ENCODE measurements at places on chromosomes 6 and 20. TPM values are rescaled to one million over a fixed set of nuclear protein-coding genes. Genes with fewer than 3 reads are reported as not detected.

DNA sequence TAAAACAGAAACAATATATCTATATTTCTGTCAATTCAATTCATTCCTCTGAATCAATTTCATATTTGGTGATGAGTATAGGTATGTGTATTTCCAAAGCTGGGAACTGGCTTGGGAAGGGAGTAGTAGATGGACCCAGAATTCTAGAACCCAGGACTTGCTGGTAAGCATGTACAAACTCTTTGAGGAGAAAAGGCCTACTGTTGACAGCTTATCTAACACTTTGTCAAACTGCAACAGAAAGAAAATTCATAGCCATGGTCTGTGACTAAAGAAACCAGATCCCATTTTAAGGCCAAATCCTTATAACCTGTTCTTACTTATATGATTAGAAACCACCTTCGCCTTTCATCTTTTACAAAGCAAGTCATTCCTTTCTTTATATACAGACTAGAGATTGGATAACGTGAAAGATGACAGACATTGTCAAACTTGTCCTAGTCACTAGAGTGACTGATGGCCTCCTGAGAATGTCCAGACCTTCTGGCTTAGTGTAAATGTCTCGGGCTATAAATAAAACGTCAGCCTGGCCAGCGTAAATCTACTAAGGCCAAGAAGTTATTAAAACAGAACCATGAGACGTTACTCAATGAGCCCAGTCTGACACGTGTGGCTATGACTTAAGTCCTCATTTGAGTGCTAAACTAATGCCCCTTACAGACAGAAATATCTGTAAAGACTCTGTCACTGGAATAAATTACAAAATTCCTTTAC is 152.3 kb downstream of the ALDH8A1 start:
- DNase-seq, result no peak

DNA sequence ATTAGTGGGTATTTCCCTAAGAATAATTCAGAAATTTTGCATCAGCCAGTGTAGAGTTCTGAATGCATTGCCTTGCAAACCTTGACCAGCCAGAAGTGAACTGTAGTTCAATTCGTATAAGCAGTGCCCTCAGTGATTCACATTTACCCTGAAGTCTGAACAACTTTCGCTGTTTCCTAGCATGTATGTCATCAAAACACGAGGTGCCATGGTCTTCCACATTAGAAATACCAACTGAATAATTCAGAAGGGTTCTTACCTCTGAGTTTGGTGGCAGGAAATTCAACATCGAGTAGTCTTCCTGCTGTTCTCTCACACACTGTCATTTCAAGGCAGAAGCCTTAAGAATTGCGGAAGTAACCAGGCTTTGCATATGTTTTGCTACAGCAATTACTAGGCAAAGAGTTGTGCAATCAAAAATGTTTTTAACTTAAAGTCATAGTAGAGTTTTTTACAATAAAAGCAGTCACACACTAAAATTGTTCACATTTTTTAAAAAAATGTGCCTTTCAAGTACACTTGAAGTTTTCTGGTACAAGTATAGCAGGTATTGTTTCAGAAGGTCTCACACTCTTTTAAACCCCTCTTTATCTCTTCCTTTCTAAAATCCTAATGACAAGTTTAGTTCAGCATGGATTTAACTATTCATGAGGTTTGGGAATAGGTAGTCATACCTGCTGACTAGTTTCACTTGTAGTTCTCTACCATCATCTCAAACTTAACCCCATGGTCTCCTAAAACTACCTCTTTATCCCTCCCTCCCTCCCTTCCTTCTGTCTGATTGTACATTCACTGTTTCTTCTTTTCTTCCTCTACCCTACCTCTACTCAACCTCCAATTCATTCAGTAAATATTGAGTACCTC is 118.3 kb downstream of the STXBP5 start:
- peak; percentile 18 for DNase-seq

GRCh38 chr6:166969390-166970002 is 13.1 kb upstream of the RNASET2 start:
- peak; percentile 43 for DNase-seq

- peak; percentile 70 for DNase-seq
Observed at GRCh38 chr6:138005846-138006245, 101.4 kb downstream of the PERP start.

- no peak for DNase-seq
Observed at GRCh38 chr6:113076116-113076515, 729.0 kb downstream of the RFPL4B start.

DNA sequence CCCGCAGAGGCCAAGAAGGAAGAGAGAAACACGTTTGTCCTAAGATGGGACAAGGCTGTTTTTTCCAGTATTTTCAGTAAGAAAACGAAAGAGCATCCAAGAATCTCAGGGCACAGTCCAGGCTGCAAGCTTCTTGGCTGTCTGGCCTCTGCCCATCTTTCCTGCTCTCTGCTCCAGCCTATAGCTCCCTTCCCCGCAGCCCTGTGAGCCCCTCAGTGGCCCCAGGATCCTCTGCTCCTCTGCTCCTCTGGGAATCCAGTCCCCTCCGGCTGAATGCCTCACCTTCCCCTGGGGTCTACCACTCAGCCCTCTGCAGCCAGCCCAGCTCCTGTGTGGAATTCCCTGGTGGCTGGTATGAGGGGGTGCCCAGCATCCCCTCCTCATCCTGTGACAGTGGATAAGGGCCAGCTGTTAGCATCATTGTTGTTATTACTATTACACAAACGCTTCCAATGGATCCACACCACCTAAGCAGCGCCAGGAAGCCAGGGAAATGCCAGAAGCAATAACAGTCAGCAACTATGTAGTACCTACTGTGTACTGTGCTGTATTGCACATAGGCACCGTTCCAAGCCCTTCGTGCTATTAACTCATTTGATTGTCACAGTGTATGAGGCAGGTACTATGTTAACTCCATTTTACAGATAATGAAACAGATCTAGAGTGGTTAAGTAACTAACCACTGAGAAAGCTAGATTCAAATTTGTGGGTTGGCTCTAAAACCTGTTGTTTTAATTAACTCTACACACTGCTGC is 60.3 kb upstream of the PTPN1 start:
- no peak for DNase-seq

GRCh38 chr6:129262661-129263060 is 379.7 kb downstream of the LAMA2 start:
- no peak for DNase-seq

DNA sequence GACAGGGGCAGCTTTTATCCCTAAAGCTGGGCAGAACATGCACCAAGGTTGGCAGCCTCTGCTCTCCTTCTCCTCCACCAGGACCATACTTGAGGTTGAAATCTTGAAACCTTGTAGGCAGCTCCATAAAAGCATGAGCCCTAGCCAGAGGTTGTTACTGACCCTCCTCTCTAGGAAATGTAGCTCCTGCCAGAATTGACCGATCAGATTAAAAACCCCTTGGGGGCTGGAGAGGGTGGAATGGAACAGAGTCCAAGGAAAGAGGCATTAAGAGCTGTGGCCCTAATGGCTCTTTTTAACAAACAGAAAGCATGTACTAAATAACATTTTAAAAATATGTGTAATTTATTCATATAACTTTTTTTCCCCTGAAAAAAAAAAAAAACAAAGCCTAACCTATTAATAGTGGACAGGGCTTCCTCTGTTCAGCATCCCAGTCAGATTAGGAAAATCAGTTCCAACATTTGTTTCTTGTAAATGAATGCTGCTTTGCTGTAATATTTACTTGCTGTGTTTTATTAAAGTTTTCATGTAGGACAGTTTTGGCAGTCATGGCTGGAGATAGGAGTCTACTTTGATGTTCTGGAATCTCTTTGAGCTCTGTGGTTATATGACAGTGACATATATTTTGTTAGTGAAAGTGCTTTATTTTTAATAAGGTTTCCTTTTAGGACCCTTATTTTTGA is 41.3 kb downstream of the MTHFD1L start:
- no peak for DNase-seq

- peak; percentile 75 for DNase-seq
Observed at GRCh38 chr20:50450881-50451752, 59.1 kb upstream of the PTPN1 start.

DNA sequence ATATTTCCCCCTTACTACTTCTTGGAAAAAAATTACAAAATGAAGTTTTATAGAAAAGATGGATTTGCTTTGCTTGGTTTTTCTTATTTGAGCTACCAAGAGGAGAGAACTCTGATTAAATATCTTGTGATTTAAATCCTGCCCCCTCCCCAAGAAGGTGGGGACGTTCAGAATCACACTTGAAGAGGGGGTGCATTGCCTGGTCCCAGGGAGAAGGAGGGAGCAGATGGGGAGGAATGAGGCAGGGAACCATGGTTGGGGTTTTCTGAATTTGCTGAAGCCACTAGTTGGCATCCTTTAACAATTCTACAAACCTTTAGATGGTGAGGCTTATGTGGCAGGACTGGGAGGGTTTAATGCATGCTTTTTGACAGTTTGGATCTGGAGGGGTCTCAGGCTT is 5.5 kb downstream of the PCK1 start:
- no peak for DNase-seq

GRCh38 chr6:108874470-108875160 is 26.4 kb downstream of the ARMC2 start:
- DNase-seq, result no peak

DNA sequence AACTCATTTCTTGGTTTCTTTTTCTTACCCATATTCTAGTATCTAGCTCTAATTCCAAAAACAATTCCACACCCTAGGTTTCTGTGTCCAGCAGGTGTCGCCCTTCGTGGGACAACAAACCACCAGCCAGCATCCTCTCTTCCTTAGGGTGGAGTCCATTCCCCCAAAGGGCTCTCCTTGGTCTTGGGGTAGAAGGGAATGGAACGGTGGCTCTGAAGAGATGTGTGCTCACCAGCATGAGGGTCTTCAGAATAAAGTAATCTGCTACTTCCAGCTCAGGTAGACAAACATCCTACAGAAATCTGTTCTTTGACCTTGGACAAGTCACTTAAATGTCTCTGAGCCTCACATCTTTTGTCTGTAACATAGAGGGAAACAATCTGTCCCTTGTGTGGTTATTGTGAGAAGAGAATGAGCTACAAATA is 7.2 kb downstream of the HLA-DMB start:
- DNase-seq, result peak; percentile 61

DNA sequence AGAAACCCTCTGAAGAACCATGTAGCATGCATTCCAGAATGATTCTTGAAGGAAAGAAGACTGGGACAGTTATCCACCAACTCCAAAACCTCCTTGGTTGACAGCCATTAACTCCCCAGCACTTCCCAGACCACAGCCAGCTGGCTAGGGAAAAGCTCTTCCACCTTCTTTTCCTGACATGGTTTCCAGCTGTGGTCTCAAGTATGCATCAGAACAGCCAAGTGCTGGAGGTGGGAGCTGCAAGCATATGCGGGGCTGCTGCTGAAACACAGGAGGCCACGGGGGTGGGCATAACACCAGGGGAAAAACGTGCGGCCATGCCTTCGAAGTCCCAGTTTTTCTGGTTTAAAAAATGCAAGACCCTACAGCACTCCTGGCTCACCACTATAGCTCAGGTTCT is 108.0 kb upstream of the FAM184A start:
- DNase-seq, result no peak

- no peak for DNase-seq
Observed at GRCh38 chr6:151689499-151690201, 117.8 kb upstream of the ESR1 start.

Gene NKX2-4
- total RNA-seq, result not detected

Gene SAMD5
- 0.42 TPM for total RNA-seq

Gene SGK2
- total RNA-seq, result 0.09 TPM

Gene BNIP5
- 0.14 TPM for total RNA-seq

Gene PBOV1
- total RNA-seq, result not detected

Gene SLC24A3
- total RNA-seq, result 0.99 TPM

Gene LATS1
- 12.1 TPM for total RNA-seq

Gene TUBE1
- 14.3 TPM for total RNA-seq

Gene PLN
- 1.3 TPM for total RNA-seq

Gene KCNQ5
- total RNA-seq, result 1.7 TPM
